ENCODE measurements at places on chromosomes 13 and 19.

DNA sequence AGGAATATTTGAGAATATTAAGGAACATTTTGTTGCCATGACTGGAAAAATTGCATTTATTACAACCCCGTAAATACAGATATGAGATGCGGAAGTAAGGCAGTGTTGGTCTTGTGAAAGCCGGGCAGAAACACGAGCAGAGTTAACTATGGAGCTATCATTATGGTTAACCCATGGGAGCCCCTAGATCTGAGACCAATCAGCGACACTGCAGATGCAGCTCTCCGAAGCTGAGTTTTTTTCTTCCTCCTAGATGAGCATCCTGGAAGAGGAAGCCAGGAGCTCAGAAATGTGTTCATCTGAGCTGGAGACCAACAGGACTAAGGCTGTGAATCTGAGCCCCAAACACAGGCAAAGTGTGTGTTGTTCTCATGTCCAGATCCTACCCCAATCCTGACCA lies 123.0 kb upstream of the KL start:
- no peak for DNase-seq

DNA sequence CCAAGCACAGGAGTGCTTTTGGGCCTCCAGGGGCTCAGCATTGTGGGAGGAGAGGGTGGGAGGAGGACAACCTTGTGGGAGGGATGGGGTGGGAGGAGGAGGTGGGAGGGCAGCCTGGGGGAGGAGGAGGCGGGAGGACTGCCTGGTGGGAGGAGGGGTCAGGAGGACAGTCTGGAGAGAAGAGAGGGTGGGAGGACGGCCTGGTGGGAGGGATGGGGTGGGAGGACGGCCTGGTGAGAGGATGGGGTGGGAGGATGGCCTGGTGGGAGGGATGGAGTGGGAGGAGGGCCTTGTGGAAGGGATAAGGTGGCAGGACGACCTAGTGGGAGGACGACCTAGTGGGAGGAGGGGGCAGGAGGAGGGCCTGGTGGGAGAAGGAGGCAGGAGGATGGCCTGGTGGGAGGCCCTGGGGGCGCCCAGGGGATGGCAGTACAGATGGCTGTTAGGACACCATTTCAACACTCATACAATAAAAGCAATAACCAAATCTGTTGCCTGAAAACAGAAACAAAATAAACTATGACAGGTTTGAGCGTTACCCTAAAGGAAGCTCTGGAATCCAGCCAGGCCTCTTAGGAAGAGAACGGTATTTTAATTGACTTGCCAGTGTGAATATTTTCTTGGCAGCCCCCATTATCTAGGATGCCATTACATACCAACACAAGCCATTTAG lies 63.7 kb downstream of the CRYL1 start:
- no peak for DNase-seq

- peak; percentile 82 for DNase-seq
Observed at GRCh38 chr19:1445185-1445931, 4.6 kb upstream of the APC2 start.

GRCh38 chr19:45297674-45298073 lies 25.0 kb downstream of the CKM start:
- no peak for DNase-seq

DNA sequence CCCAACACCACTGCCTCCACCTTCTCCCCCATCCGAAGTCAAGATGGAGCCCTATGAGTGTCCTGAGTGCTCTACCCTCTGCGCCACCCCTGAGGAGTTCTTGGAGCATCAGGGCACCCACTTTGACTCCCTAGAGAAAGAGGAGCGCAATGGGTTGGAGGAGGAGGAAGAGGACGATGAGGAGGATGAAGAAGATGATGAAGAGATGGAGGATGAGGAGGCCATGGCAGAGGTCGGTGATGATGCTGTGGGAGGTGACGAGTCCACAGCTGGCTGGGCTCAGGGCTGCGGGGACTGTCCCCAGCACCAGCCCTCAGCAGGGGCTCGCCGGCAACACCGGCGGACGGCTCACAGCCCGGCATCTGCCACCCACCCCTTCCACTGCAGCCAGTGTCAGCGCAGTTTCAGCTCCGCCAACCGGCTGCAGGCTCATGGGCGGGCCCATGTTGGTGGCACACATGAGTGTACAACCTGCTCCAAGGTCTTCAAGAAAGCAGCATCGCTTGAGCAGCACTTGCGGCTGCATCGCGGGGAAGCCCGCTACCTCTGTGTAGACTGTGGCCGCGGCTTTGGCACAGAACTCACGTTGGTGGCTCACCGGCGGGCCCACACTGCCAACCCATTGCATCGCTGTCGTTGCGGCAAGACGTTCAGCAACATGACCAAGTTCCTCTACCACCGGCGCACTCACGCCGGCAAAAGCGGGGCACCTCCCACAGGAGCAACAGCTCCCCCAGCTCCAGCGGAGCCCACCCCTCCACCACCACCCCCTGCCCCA lies 5.0 kb downstream of the ZNF526 start:
- DNase-seq: no peak

DNA sequence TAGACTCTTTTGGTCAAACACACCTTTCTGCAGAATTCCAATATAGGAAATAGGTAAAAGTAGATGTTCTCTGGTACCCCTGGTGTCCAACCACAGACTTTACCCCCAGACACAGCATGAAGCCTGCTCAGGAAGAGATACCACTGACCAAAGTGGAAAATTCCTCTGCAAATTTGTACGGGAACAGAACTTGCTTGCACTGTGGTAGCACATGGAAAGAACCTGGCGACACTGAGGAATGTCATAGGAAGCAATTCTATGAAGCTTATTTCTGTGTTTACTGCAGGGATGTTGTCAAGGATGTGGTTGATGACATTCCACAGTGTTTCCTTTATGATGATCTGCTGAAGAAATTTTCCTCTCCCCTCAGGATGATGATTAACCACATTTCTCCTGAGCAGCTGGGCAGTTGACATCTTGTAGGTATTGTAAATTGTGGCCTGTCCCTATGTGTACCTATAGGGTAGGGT lies 48.9 kb upstream of the TNFSF11 start:
- no peak for DNase-seq

DNA sequence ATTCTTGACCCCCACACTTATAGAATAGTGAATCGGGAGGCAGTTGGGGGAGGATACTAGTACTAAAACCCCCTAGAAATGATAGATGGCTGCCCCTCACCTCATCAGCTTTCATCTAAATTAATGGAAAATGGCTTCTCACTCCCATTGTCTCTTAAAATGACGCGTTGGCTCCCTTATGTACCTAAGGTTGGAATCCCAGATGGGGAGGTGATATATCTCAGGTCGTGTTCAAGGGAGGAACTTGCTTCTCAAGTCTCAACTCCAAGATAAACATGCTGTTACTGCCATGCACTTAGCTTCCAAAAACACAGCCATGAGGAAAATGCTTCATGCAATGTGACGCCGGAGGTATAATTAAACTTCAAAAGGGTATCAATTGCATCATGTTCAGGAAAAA lies 18.8 kb upstream of the UBE2L5 start:
- no peak for DNase-seq

GRCh38 chr19:34712395-34713261 lies 21.4 kb upstream of the ZNF181 start:
- no peak for DNase-seq

- DNase-seq: no peak
Observed at GRCh38 chr13:48412881-48413351, at the start of gene LPAR6. Gene LPAR6, minus strand, starts transcription at chr13:48413113. Its CDS starts 690 bp downstream, at chr13:48412423.

DNA sequence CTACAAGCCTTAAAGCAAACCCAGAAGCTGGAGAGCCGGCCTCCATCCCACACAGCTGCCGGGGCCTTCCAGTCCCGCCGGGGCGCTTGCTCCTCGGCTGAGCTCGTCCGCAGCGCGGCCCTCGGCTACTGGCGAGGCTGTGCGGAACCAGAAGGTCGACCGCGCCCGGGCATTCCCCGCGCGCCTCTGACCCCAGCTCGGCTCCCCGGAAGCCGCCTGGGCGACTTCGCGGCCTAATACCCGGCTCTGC lies 863 bp downstream of the ANKRD10 start:
- DNase-seq: no peak
